ENCODE measurements at places on chromosomes 12 and 14. TPM values are rescaled to one million over a fixed set of nuclear protein-coding genes. Genes with fewer than 3 reads are reported as not detected.

MGST1 gene
- total RNA-seq = 73.7 TPM

CCDC175 gene
- total RNA-seq = not detected

NKX2-1 gene
- total RNA-seq = not detected

ANAPC5 gene
- 149 TPM for total RNA-seq

PPM1A gene
- total RNA-seq = 32.5 TPM

CCDC196 gene
- total RNA-seq = not detected

TMEM132D gene
- total RNA-seq = not detected

POLR3B gene
- 10.1 TPM for total RNA-seq

SYT1 gene
- 25.2 TPM for total RNA-seq

GPX2 gene
- total RNA-seq = not detected
